ENCODE measurements at places on chromosomes 7 and 10.

DNA sequence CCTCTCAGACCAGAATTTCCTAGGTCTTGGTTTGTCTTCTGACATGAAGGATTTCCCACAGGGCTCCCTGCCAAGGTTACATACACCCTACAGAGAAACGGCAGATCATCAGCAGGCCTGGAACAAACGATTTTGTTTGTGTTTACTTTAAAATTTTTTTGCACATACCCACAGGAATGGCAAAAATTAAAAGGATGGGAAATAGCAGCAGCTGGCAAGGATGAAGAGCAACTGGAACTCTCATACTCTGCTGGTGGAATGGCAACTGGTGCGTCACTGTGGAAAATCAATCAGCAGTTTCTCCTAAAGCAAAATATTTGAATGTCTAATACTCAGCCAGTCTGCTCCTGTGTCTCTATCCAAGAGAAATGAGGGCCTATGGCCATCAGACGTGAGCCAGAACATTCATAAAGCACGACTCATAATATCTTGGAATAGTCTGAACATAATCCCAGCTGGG, 6.5 kb downstream of the BAIAP2L1 start:
- DNase-seq, result peak; percentile 53

- no peak for DNase-seq
Observed at GRCh38 chr10:98384531-98385133, 30.4 kb downstream of the PYROXD2 start.

DNA sequence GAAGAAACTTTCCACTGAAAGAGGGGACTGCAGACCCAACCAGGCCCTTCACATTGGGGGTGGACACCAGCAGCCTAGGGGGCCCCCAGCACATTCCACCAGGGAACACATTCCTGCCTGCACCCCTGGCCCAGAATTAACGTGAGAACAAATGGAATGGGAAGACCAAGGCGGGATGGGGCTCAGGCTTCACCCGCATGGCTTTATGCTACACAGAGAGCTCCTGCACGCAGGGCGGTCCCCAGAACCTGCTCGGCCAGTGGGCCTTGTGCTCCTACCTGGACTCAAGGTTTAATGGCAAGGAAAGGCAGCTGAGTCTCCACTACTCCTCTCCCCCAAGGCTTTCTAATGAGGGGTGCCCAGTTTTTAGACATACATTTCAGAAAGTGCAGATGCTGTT, 146.3 kb upstream of the GPR26 start:
- DNase-seq, result no peak

DNA sequence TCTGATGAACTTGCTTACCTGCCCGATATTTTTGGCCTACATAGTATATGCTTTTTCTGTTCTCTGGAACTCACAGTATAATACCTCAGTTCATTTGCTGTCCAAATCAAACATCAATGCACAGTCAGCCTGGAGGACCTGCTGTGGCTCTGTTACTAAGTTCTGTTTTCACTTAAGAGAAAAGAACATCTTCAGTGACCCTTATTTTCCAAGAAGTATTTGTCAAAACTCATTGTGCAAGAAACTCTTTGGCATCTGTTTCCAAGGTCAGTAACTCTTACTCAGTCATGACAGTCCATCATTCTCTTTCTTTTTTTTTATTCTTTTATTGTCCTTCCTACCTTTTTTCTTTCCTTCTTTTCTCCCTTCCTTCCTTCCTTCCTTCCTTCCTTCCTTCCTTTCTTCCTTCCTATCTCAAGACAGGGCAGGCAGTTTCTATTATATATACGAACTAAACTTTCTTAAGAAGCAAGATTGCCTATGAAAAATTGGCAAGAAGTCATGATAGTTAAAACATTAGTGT, 37.8 kb upstream of the SEM1 start:
- DNase-seq, result no peak

DNA sequence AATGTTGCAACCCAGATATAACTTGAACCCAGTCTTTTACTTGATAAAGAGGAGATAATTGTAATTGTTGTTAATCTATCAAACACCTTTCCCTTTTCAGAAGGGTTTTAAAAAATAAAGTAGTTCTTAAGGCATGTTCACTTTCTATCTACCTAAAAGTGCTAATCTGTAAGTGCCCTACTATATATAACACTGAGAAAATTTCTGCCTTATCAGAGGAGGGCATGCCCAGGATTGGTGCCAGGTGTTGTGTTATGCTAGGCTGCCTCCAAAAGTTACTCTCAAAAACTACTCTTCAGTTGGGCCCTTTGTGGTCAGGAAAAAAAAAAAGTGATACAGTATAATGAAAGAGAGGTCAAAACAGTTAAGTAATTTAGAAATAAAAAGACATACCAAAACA, 36.3 kb downstream of the SMNDC1 start:
- DNase-seq, result no peak

DNA sequence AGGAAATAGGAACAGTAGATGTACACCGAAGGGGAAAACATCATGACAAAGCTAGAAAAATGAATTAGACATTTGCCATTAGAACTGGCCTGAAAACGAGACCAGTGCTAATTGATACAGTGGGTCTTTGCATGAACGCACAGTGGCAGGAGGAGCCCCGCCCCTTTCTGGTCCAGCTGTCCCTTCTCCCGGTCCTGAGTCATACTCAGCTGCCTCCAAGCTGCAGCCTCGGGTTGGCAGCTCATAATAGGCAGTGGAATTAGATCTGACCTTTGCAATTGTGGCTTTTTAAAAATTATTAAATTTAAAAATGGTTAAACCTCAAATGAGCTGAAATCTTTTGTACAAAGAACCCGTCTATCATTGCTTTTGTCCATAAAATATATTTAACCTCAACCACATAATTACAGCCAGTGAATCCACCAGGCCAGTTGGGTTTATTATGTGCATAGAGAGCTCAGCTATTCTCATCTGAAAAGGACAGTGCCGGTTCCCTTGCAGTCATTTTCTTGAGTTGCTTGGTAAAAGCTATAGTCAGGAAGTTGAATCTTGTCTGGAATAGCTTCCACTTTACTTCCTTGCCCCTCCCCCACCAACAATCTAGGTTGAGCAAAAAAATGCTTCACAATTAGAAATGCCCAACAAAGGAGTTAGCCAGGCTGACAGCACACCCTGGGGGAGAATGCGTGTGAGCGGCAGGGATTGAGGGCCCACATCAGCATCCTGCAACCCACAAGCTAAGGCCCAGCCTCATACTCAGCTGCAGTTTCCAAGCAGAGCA, 147.1 kb downstream of the BUB3 start:
- no peak for DNase-seq

- DNase-seq, result no peak
Observed at GRCh38 chr10:47042780-47043750, 131.8 kb downstream of the PTPN20 start.

- no peak for DNase-seq
Observed at GRCh38 chr7:92909686-92910475, 73.5 kb upstream of the CDK6 start.

- peak; percentile 38 for DNase-seq
Observed at GRCh38 chr7:42790196-42790595, 121.7 kb downstream of the C7orf25 start.

- DNase-seq, result no peak
Observed at GRCh38 chr10:100978901-100979195, 8.4 kb downstream of the MRPL43 start.

GRCh38 chr7:2719007-2719406, 31.0 kb downstream of the AMZ1 start:
- DNase-seq, result peak; percentile 47

GRCh38 chr7:91267171-91267955, 3.1 kb downstream of the FZD1 start:
- no peak for DNase-seq

DNA sequence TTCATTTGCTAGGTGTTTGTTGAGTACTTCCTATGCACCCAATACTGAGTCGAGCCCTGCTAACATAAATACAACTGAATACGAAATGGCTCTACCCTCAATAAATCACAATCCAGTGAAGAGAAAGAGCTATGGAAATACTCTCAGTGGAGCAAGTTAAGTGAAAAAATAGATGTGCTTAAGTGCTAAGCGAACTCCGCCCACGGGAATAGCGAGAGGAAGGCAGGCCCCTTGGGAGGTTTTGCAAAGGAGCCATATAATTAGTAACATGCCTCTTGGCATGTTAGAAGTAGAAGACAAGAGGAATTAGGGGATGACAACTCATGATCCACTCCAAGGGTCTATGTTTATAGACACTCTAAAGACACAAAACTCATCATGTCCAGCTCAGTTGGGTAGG, 42.8 kb upstream of the TSPAN33 start:
- no peak for DNase-seq

GRCh38 chr7:46630031-46630430, 709.0 kb upstream of the IGFBP3 start:
- DNase-seq, result no peak

DNA sequence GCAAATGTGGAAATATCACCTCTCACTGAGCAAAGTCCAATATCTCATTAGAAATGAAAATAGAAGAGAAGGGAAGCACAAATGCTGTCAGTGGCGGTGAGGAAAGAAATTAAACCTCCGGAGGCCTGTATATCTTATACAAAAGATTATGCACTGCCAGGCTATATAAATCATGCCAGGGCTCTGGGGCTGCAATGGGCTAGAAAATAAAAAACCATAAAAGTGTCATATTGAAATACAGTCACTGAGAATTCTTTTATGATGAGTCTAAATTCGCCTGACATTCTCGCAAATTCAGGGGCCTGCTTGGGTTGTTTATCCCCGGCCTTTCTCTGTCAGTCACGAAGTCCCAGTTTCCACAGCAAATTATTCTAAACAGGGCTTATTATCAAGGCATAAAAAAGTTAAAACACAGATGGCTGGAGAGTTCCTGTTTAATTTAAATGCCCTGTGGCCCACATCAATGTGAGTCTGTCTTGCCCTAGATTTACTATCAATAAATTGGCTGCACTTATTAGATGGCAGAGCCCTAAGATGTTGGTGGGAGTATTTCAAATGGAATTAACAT, 193.8 kb downstream of the SNX10 start:
- no peak for DNase-seq

- no peak for DNase-seq
Observed at GRCh38 chr7:96402913-96403312, 81.0 kb upstream of the SLC25A13 start.

DNA sequence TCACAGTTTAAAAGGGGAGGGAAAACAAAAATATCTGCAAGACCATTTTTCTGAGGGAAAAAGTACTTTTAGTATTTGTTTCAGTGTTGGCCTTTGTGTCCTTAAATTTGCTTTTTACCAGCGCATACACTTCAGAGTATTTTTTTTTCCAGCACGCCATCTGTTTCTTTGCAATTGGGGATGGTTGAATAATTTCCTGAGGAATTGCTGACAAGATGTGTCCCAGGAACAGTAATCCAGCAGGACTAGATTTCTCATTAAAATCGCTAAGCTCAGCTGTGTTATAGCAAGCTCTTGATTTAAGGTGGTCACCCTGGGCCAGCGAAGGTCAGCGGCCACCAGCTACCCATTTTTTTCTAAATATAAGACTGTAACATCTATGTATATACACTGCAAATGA, 156.9 kb upstream of the RHOBTB1 start:
- DNase-seq, result no peak

GRCh38 chr10:4250587-4250887, 465.5 kb upstream of the KLF6 start:
- DNase-seq, result no peak

GRCh38 chr10:121240556-121240955, 357.7 kb downstream of the FGFR2 start:
- no peak for DNase-seq

DNA sequence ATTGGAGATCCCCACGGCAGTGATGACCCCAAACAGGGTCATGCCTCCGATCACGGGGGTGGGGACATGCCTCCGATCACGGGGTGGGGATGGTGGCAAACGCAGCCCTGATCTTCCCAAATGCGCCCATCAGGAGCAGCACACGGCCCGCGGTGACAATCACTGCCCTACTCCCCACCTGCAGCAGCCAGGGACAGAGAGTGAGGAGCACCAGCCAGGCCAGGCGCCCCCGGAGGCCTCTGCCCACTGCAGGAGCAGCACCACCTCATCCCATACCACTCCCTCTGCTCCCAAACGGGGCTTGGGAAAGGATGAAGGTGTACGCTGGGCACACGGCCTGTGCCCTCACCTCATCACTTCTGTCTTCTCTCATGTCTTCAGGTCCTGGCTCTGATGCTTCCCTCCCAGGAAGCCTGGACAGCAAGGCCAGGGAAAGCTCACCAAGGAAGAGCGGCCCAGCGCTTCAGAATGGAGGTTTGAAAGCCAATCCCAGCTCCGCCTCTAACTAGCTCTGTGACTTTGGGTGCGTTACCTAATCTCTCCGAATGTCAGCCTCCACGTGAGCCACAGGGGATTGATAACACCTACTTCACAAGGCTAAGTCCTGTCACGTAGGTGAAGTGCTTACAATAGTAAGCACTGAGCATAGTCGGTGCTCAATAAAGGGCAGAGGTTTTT, 37.1 kb downstream of the STRA8 start:
- no peak for DNase-seq

- DNase-seq, result no peak
Observed at GRCh38 chr10:51707392-51707791, 8.0 kb upstream of the CSTF2T start.

GRCh38 chr10:95445837-95446486, 115.2 kb downstream of the SORBS1 start:
- DNase-seq, result peak; percentile 90

DNA sequence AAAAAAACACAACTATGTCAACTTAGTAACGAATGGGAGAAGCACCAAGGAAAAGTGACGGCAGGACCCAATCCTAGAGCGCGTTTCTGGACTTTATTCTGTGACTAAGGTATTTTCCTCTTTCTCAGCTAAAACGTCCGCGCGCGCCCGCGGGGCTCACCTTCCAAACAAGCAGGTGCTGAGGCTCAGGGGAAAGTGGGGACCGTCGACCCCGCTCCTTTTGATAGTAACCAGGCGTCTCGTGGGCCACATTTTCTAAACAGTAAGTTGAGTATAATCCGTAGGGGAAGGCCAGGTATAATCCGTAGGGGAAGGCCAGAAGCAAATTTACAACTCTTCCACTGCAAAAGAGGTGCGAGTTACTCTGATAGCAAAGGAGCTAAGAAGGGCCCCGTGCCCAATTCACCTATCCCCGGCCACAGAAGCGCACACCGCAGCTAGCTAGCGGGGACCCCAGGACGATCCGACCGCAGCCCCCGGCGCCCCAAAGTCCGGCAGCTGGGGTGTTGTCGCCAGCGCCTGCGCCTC, 743 bp downstream of the MKI67 start:
- DNase-seq, result no peak

GRCh38 chr10:88531392-88532052, 51.6 kb downstream of the RNLS start:
- DNase-seq, result no peak

DNA sequence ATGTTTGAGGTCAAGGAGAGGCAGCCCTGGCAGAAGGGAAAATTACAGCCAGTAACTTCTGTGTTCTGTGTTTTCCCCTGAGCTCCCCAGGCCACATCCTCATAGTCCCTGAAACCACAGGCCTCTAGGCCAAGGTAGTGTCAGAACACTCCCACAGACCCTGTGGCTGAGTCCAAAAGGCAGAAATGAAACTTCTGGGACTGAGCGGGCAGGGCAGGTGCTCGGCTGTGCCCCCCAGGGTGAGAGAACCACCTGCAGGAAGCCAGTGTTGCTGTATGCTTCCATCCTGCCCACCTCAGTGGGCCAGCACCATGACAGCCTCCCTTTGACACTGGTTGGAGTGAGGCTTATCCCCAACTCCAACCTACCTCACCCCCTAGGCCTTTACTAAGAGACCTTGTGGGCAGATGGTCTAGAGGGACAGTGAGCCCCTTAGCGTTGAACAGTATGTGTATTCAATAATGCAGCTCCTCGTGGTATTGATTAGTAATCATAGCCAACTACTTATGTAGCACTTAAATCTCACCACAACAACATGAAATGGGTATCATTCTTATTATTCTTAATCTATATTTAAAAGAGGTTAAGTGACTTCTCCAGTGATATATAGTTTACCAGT, 30.3 kb downstream of the PIK3CG start:
- no peak for DNase-seq

All from T47D (cell line).